ENCODE measurements at places on chromosomes 1 and 21.

GRCh38 chr1:177912991-177913390 lies 56.9 kb downstream of the SEC16B start:
- DNase-seq, result no peak

DNA sequence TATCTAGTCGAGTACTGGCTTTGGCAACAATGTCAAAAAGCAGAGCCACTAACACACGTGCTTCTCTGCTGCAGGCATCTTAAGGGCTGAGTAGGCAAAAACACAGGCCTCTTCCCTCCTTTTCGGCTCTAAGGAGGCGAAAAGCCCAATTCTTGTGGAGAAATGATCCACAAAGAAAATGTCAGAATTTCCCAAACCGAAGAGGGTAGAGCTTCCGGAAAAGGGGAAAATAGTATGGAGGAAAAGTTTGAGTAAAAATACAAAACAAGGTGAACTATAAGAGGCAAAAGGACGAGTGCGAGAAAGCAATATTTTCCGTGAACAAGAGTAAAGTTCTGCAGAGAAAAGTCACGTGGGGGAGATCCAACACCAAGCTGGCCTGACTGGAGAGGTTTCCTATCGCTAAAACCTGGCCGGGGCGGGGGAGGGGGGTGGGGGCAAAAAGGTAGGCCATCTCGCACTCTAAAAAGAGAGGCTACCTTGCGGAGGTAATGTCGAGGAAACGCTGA lies 551 bp downstream of the ZRANB2 start:
- DNase-seq, result peak; percentile 15

DNA sequence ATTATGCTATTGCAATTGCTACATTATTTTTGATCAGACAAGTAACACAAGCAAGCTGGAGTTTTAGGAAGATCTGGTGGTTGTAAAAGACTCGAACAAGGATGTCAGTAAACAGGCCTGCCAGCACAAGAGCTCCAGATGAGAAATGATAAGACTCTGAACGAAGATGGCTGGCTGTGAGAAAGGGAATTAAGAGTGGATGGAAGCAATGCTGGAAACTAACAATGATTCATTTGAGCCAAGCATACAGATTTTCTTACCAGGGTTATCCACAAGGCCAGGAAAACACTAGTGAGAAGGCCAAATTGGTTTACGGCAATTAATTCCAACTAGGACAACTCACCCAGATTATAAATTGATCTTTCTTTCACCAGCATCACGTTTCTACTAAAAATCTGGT lies 54.2 kb downstream of the NRIP1 start:
- no peak for DNase-seq

- DNase-seq, result no peak
Observed at GRCh38 chr1:114668373-114668772, 1.5 kb downstream of the DENND2C start.

- DNase-seq, result peak; percentile 81
Observed at GRCh38 chr1:187038784-187039183, 210.0 kb downstream of the PLA2G4A start.

DNA sequence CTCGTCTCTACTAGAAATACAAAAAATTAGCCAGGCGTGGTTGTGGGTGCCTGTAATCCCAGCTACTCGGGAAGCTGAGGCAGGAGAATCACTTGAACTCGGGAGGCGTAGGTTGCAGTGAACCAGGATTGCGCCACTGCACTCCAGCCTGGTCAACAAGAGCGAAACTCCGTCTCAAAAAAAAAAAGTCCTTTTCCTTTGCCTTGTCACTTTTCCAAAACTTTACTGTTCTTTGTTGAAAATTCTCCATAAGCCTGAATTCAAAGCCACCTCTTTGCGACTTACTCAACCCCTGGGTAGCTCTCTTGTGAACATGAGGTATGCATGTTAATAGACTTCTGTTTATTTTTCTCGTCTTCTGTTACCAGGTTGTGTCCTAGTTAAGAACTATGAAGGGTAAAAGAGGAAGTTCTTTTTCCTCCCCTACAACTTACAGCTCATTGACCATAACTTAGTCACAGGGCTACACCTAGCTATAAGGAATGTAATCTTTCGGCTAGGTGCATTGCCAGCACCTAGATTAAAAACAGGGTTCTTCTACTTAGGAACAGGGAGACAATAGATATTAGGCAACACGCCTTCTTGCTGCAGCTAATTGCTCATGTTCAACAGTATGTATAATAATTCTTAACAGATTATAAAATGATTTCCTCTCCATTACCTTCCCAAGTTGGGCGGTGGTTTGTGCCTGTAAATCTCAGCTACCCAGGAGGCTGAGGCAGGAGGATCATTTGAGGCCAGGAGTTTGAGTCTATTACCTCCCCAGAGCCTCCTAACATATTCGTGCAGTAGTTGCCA lies 40.9 kb downstream of the PTAFR start:
- peak; percentile 89 for DNase-seq
